ENCODE measurements at places on chromosomes 3 and 15.
A peak's percentile ranks its signal among the peaks of the same experiment; 100 is the strongest.

GRCh38 chr3:70742081-70742480 is 429.6 kb upstream of the MDFIC2 start:
- no peak for DNase-seq

GRCh38 chr15:40481341-40482074 is 10.7 kb downstream of the CHST14 start:
- no peak for DNase-seq

- DNase-seq = no peak
Observed at GRCh38 chr15:64997066-64997465, 7.4 kb upstream of the SPG21 start.

DNA sequence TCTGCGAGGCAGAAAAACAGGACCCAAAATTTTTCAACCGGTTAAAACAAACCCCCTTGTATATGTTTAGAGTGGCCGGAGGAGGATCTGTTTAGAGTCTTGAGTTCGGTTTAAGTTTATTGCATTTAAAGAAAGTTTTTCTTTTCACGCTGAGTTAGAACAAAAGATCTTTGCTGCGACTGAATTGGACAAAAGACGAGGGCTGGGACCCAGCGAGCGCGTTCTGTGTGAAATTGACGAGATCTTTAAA is 9.8 kb downstream of the NR2F2 start:
- no peak for DNase-seq

DNA sequence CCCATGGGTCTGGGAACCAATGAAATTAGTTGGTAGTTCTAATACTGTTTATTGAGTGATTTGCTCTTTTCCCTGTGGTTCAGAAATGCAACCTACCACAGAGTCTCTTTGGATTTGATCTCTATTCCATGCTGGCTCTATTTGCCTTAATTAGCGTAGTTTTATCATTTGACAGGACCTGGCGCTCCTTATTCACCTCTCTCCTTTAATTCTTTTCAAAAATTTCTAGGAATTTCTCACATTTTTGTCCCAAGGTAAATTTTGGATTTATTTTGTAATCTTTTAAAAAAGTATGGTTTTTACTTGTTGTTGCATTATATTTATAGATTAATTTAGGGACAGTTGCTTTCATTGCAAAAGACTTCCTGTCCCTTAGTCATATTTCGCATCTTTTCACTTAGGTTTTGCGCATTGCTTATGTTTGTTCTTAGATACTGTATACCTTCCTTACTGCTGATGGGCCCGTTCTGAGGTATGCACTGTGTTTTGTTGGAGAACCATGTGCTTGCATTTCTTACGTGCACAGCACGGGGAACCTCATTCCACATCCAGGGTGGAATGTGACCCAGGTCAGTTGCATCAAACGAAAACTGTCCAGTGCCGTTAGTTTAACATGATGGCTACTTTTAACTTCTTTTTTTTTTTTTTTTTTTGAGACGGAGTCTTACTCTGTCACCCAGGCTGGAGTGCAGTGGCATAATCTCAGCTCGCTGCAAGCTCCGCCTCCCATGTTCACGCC is 27.0 kb downstream of the SENP5 start:
- no peak for DNase-seq

- no peak for DNase-seq
Observed at GRCh38 chr3:185422677-185423076, 59.7 kb downstream of the MAP3K13 start.

DNA sequence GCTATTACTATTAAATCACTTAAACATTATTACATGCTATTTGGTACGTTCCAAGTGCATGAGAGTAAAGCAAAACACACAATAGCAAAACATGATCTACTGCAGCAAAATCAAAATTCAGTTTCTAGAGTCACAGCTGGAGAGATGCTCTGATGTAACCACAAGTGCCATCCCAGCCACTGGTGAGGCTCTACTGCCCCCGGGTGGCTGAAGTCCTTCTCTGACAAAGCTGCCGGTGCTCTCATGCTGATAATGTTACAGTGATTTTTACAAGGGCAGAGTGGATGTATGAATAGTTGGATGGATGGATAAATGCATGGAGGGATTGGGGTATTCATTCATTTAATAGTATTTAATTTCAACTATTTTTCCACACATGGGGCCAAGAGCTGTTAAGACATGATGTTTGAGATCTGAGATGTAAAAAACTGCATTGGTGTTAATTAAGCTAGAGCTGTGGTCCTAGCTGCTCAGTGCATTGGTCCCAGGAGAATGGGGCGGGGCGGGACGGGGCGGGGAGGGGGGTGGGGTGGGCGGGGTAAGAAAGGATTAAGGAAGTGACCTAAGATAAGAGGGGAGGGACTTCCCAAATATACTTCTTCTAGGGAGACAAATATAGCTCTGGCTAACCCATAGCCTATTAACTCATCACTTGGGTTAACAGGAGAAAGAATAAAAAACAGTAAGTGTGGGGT is 5.3 kb upstream of the SPESP1 start:
- DNase-seq = peak; percentile 39

GRCh38 chr3:14793126-14793857 is 25.5 kb upstream of the FGD5 start:
- no peak for DNase-seq

GRCh38 chr15:35383506-35383905 is 162.5 kb downstream of the DPH6 start:
- no peak for DNase-seq

DNA sequence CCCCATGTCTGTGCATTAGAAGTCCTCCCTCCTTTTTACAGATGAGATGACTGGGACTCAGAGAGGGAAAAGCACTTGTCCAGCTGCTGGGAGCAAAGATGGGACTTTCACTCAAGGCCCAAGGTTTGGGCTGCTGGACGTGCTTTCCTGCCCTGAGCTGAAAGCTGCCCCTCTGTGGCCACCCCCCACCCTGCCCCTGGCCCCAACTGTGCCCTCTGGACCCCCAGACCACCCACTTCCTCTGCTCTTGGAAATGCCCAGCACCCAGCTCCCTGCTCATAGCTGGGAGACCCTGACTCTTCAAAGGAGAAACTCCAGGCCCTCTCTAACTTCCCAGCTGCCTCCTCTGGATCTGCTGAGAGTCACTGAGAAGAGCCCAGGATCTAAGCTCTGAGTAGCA is 20.7 kb downstream of the GRIP2 start:
- no peak for DNase-seq

- no peak for DNase-seq
Observed at GRCh38 chr3:148911592-148911991, 46.5 kb downstream of the CPA3 start.

- no peak for DNase-seq
Observed at GRCh38 chr3:155960060-155960459, 89.6 kb downstream of the GMPS start.

GRCh38 chr3:134344560-134344959 is 29.7 kb downstream of the AMOTL2 start:
- no peak for DNase-seq

- no peak for DNase-seq
Observed at GRCh38 chr3:58728723-58729122, 62.1 kb upstream of the FAM3D start.

DNA sequence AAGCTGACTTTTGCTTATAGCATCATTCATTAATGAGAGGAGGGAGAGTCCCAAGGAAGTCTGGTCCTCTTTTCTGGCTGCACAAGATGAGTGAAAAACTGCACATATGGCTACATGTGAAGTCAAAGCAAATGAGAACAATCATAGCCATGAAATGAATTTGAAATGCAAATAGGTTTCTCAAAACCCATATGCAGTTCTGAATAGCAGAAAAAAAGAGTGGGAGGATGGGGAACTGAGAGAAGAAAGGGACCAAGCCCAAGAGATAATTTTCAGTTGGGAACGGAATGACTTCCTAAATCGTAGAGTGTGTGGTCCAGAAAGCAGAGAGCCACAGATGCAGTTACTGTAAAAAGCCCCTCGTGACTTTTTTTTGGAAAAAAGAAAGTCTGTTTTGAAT is 66.3 kb downstream of the GTPBP8 start:
- DNase-seq = no peak

DNA sequence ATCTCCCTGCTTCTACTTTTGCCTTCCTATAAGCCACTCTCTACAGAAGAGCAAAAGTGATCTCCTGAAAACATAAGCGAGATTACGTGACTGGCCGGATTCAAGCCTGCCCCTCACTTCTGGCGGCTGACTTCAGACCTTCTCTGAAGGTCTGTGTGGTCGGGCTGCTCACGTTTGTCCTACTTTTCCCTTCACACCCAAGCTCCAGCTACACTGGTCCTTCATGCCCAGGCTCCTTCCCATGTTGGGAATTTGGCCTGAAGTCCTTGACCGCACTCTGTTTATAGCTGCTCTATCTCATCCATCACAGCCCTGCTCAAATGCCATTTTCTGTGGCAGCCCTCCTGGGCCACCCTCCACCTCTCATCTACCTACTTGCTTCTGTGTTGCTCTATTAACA is 6.7 kb upstream of the PLA2G4E start:
- DNase-seq = no peak

DNA sequence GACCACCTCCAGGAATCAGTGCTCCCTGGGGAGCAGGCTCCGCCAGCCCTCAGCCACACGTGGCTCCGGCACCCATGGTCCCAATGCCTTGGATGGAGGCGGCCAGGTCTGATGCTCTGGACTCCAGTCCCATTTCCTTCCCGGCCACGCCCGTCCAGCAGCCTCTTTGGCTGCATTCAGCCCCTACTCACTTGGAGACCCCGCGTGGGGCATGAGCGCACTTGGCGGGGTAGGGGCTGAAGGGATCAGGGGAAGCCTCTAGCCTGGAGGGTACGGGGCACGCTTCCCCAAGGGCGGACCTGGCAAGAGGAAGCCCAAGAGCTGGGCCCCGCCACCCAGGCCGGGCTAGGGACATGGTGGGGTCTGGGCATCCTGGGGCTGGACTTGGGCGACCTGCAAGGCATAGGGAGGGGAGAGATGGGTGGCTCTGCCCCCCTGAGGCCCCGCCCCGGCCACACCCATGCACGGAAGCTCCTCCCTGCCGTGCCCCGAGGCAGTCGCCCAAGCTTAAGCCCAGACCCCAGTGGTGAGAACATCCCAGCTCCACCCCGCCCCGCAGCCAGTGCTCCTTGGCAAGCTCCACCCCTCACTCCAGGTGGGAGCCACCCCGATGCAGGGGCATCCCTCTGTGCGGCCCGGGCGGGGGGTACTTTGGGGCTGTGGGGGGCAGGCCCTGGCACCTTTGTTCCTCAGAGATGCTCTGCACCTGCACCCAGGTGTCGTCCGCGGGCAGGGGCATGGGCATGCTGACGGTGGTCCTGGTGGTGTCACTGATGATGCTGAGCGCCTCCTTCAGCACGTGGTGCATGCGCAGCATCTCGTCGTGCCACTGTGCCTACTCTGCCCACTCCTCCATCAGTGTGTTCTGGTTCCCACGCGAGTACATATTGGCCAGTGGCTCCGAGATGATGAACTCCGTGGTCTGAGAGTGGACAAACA is 163.5 kb downstream of the GOLGA6L4 start:
- no peak for DNase-seq

- DNase-seq = no peak
Observed at GRCh38 chr15:68626739-68627138, 47.9 kb downstream of the CORO2B start.

DNA sequence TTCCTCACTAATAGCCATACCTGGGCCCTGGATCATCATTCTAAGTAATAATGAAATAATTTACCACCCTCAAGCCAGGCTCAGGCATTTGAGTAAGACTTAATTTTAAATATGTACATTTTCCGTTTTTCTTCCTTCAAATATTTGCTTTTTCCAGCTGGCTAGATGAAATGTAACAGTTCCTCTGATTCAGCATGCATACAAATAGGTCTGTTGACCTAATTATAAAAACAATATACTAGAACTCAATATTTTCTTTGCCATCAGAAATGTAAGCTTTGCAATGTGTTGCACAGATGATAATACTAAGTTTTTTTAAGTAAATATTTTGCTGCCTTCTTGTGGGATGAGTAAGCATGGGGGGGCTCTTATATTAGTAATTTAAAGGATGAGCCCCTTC is 91.6 kb downstream of the FEZF2 start:
- DNase-seq = no peak

DNA sequence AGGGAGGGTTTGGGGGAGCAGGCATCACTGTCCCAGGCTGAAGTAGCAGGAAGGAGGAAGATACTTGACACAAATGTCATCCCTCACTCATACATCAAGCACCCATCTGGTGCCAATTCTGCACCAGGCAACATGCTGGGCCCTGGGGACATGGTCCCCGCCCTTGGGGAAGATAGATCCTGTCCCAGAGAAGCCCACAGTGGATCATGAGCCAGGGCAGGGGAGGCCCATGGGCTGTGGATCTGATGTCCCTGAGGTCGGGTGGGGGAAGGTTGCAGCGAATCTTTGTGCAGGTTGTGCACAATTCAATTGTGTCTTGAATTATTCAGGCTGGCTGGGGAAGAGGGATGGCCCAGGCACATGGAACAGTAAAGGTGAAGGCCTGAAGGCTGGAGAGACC is 6.4 kb upstream of the CCDC33 start:
- no peak for DNase-seq

DNA sequence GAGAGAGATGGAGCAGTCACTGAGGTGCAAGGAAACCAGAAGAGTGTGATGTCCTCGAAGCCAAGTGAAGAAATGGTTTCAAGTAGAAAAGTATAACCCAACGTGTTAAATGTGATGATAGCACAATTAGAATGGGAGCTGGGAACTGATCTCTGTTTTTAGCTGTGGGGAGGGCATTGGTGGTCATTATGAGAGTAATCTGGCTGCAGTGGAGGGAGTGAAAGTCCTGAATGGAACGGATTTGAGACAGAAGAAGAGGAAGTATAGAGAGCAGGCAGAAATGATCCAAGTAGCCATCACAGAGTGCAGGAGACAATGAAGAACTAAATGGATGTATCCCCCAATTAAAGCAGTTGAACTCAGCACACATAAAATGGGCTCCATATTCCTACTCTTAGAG is 235.3 kb downstream of the IGSF11 start:
- no peak for DNase-seq

GRCh38 chr3:72906154-72906553 is 18.3 kb downstream of the GXYLT2 start:
- DNase-seq = no peak

- no peak for DNase-seq
Observed at GRCh38 chr3:13714251-13714916, 165.5 kb downstream of the FBLN2 start.

DNA sequence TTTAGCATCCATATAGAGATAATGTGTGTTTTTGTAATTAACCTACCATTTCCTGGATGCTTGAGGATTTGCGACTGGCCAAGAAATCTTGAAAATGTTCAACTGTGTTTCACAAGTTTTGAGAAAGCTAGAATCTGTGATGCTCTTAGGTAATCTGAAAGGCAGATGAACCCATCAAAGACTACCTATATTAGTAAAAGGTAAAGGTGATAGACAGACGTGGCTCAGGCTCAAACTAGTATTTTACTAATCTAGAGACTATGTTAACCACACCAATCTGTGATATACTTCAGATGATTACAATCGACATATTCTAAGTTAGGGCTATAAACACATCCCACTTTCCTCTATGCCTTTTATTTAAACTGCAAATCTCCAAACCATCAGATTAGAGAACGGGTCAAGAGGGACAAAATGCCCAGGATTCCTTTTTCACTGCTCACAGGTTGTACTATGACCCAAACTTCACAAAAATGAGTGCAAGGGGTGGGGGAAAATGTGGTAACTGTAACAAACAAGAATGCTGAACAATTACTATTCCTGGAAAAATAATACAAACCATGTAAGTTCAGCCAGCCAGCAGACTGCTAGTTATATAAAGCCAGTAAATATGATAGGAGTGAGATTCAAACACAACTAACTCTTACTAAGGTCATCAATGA is 295.1 kb downstream of the FOXP1 start:
- no peak for DNase-seq

Data from SW 1271 (cell line).